Right lobe of liver (tissue), 6 donors: ENCODE measurements at places on chromosomes 7 and 10.

DNA sequence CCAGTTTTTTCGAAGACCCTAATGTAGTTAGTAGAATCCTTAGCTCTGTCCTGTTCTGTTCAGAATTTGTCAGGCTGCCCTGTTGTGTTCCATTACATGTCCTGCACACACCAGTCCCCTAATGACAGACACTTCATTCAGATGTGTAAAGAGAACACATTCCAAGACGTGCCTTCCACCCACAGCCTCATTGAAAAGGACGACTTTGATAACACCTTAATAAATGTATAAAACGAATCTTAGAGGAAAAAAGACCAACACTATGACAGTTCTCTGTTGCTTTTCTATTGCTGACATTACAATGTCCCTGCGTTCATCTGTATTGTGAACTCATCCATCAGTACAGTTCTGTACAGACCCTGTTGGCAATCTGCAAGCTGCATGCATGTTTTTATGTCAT lies 3.5 kb downstream of the LRRTM3 start:
- DNase-seq, result no peak

DNA sequence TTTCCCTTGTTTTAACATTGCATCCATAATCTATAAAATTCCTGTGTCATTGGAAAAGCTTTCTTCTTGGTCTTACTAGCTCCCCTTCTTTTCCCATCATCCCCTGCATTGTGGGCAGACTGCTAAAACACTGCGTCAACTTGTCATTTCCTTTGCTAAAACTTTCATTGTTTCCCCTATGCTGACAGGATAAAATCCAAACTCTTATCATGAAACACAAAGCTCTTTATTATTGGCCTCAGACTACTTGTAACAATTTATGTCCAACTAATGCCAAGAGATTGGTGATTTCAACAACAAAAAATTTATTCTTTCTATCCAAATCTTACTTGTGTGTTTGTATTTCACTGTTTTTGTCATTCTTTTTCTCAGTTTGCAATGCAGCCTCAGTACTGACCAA lies 339.1 kb downstream of the HGF start:
- DNase-seq, result no peak

- no peak for DNase-seq
These were observed 14.6 kb downstream of the LRRC17 start for GRCh38 chr7:102927312-102927933.

DNA sequence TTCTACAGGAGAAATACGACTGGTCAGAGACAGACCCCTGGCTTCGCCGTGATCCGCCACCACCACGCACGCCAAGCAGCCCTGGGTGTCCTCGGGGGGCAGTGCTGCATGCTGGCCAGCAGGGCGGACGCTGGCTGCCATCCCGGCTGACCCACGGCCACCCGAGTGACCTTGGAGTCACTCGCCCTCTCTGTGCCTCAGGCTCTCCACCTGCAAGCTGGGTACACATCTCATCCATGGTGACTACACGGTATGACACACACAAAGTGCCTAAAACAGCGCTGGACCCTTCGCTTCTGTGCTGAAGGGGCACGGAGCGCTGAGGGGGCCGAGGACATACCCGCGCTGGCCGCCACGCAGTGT lies 62.0 kb upstream of the RNF32 start:
- DNase-seq, result no peak

- DNase-seq, result no peak
These were observed 28.0 kb downstream of the MYOF start for GRCh38 chr10:93454146-93454545.

- DNase-seq, result no peak
These were observed 37.9 kb upstream of the ASAH2 start for GRCh38 chr10:50289196-50289595.

GRCh38 chr7:26451997-26452396 lies 160.3 kb downstream of the SNX10 start:
- DNase-seq, result no peak

DNA sequence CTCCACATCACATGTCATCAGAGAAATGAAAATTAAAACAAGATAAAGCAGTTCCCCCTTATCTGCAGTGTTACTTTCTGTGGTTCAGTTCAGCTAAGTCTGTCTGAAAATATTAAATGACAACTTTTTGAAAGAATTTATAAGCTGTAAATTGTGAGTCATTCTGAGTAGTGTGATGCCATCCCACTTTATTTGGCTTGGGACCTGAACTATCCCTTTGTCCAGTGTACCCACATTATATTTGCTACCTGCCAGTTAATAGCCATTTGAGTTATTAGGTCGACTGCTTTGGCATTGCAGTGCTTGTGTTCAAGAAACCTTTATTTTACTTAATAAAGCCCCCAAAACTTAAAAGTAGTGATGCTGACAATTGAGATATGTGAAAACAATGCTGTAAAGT lies 804.2 kb downstream of the ANKRD7 start:
- DNase-seq, result no peak

DNA sequence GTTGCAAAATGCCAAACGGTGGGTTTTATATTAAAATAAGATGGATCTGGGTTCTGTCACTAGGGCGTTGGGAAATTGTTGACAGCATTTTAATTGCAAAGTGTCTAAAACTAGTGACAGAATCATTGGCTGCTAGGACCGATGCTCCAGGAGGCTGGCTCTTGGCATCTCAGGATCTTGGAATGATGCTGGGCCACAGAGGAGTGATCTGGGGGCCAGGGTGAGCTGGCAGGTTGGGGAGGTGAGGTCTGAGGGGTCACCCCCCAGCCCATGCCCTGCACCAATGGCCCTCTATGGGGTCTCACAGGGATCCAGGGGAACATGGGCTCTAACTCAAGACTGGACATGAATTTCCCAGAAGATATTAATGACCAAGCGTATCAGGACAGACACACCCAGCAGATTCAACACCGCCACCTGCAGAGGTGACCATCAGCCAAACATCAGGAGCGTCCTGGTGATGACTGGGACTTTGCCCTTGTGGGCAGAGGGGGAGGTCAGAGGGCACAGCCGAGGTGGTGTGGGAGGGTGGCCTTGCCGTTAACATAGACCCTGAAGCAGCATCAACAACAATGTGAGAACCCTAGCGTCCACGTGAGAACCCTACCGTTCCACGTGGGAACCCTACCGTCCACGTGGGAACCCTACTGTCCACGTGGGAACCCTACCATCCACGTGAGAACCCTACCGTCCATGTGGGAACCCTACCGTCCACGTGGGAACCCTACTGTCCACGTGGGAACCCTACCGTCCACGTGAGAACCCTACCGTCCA lies 89.0 kb upstream of the PPP2R2D start:
- DNase-seq, result peak; percentile 23

DNA sequence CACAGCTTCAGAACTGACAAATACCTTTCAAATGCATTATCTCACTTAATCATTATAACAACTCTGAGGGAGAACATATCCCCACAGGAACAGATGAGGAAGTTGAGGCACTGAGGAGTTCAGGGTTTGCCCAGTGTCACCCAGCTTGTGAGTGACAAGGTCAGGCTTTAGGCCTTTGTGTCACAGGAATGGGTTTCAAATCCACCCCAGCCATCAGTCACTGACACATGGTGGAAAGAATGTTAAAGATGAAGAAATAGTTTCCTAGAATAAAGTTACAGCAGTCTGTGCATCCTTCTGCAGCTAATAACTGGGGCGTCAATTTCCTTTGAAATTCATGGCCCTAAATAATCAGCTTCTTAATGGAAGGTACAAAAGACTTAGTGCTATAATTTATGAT lies 37.8 kb downstream of the SGCE start:
- DNase-seq, result no peak

DNA sequence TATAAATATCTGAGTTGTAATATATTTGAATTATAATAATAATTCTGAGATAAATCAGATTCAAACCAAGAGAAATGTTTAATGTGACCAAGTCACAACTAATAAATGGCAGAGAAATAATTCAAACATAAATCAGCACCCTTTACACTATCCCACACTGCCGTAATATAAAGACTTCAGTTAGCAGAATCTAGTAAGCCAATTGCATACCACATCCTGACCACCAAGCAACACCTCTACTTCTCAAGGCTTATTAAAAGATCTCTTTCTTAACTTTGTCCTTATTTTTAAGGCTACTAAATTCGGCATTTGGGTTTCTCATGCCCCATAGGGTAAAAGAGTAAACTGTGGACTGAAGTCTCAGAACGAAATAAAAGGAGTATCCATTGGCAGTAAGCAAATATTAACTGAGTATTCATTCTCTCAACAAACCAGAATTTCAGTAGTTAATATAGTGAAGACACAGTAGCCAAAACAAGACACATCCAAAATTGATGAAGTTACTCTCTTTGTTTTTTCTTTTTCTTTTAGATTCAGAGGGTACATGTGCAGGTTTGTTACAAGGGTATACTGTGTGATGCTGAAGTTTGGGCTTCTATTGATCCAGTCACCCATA lies 14.8 kb downstream of the ACBD5 start:
- no peak for DNase-seq

GRCh38 chr10:111944331-111944730 lies 239.2 kb downstream of the GPAM start:
- DNase-seq, result no peak

DNA sequence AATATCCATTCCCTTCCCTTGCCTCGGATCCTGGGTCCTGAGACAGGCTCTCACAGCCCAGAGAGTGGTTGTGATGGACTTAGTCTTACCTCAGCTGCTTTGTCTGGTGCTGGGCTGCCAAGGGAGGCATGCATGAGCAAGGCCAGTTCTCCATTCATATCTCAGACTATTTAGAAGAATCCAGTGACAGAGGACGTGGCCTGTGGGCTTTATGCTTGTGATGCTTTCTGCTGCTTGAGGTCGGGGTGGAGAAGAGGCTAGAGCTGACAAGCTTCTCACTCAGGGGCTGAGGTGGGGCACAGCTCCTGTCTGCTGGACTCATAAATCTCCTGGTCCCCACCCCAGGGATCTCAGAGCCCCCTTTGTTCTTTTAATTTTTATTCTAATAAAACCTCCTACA lies 66.8 kb downstream of the DNAJC12 start:
- DNase-seq, result no peak

GRCh38 chr10:67050415-67050814 lies 124.6 kb downstream of the LRRTM3 start:
- no peak for DNase-seq

GRCh38 chr7:725223-726005 lies 1.1 kb upstream of the DNAAF5 start:
- no peak for DNase-seq
